ENCODE measurements at places on chromosomes 1 and 21.

GRCh38 chr1:55868026-55868425 lies 652.9 kb upstream of the USP24 start:
- peak; percentile 36 for DNase-seq

DNA sequence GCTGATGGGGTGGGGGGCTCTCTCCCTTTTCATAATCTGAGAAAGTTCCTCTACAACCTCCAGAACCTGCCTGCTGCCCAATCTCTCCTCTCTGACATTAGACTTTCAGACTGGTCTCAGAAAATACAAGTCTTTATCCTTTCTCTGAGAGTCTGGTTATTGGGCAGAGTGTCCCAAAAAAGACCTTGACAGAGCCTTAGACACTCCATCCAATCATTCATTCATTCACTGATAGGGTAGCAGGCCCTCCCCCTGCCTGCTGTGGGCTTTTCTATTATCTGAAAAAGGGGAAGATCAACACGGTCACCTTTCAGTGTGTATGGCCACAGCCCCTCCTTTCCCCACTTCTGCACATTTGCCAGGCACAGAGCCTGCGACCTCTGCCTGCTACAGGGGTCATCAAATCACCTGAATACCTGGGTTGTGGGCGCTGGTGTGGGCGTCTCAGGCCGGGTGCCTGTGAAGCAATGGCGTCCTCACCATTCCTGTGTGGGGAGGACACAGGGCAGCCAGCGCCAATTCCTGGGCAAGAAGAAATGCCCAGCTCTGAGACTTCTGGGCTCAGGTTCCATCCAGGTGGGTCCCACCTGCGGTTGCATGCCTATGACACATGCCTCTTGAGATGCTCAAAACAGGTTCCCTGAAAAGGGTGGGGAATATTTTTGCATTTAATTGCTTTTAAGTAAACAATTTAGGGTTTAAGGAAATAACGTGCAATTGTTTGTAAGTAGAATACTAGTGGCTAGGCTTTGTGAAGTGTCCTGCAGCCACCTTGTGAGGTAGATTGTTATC lies 52.8 kb downstream of the ELK4 start:
- no peak for DNase-seq

DNA sequence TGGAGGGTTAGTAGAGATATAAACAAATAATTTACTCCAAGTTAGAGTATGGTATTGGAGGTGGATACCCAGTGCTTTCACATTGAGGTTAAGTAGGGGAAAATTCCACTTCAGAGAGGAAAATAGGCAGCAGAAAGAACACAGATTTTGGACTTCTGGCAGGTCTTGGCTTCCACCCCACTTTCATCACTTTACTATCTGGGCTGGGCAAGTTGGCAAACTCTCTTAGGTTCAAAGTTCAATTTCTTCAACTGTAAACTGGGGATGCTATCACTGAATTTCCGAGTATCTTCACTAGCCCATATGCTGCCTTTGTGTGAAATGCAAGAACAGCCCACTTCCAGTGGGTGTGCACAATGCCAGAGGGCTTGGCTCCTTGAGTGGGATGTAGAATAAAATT lies 214.9 kb downstream of the GABPA start:
- DNase-seq = no peak

DNA sequence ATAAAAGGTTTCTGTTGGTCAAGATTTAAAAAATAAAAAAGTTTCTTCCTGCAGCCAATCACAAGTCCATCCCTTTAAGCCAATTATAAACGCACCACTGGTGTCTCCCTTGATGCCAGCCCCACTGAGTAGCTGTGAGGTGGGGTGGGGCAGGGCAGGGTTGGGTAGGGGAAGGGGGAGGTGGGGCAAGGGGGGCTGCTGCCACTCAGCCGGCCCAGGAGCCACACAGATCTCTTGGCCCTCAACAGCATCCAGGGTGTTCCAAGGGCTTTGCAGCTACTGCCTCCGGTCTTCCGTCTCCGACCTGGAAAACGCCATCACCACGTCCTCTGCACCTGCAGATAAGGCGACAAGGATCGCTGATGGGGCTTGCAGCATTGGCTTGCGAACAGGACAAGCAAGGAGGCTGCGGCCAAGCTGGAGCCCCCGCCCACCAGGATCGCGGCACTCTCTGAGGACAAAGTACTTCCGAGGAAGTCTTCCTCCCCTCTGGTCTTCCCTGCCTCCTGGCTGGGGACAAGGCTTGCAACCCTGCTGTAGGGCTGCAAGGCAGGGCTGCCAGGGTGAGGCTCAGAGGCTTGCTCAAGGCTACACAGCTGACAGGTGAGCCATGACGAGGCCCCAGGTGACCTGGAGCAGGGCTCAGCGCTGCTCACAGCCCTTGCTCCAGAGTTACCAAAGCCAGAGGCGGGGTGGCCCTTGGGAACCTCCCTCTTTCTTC lies 26.8 kb upstream of the CLSTN1 start:
- no peak for DNase-seq

GRCh38 chr1:63413394-63413793 lies 46.0 kb downstream of the ALG6 start:
- DNase-seq = no peak

GRCh38 chr1:59552007-59552406 lies 255.1 kb downstream of the FGGY start:
- DNase-seq = no peak

- no peak for DNase-seq
These were observed 418.9 kb upstream of the PRMT6 start for GRCh38 chr1:106637566-106637965.

DNA sequence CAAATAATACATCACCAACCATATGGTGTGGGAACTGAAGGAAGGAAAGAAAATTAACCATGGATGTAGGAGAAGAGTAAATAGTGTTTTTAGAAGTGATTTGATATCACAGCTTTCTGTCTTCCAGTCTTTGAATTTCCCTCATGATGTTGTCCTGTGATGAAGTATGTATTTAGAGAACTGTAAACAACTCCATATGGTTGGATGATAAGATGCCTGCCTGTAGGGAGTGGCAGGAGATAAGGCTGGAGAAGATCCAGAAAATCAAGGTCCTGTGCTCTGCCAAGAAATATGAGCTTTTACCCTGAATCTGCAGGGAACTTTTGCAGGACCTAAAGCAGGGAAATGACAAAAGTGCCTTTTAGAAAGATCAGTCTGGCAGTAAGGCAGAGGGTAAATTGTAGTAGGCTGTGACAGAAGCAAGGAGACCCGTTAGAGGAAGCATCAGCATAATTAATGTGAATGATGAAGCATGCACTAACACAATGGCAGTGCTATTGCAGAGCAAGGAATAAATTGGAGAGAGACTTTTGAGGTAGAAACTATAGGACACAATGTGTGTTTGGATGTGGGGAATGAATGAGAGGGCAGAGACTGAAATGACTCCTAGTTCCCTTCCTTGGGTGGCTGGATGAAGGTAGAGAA lies 21.9 kb downstream of the CEPT1 start:
- peak; percentile 19 for DNase-seq

DNA sequence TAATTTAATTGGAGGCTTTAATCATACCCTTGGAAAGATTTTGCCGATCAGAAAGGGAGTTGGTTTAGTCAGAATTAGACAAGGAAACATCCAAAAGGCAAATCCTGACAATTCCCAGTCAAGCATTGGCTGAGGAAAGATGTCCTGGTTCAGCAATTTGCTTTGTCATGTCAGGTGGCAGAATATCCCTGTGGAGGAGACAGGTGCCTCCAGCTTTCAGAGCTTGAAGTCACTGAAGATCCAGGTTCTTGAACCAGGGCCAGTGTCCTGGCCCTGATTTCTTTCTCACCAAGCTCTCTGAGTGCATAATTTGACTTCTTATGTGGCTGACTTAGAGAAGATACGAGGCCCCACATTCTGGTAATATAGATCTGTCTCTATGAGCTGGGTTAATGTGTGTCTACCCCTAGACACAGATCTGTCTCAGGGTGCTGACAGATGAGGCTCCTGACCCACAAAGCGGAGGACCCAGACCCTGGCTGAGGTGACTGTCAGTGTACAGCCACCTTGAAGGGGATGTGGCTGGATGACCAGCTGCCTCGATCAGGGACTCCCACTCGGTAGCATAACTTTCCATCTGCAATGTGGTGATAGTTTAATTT lies 118.9 kb downstream of the HHAT start:
- no peak for DNase-seq

- no peak for DNase-seq
These were observed 32.5 kb downstream of the CDKN2C start for GRCh38 chr1:51002516-51002915.

DNA sequence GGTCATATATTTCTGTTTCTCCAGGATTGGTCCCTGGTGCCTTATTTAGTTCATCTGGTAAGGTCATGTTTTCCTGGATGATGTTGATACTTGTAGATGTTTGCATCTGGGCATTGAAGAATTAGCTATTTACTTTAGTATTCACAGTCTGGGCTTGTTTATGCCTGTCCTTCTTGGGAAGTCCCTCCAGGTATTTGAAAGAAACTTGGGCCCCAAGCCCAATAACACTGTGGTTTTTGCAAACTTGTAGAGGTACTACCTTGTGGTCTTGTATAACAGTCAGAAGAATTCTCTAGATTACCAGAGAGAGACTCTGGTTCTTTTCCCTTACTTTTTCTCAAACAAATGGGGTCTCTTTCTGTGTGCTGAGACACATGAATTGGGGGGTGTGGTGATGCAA lies 251.4 kb upstream of the B3GALT2 start:
- no peak for DNase-seq

DNA sequence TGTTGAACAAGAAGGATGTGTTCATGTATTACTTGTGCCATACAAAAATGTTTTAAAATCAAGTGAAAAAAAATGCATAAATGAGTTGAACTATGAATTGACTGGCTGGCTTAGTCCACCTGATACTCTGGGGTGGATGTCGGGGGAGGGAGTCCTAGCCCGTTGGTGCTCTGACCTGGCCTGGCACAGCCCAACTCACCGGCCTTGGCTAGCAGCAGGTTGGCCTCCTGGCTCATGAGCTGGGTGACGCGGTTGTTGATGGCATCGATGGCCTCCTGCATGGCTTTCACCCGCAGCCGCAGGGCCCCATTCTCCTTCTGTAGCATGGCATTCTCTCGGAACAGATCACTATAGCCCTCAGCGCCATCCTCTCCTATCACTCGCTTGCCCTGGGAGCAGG lies 21.6 kb downstream of the KIF21B start:
- DNase-seq = no peak

DNA sequence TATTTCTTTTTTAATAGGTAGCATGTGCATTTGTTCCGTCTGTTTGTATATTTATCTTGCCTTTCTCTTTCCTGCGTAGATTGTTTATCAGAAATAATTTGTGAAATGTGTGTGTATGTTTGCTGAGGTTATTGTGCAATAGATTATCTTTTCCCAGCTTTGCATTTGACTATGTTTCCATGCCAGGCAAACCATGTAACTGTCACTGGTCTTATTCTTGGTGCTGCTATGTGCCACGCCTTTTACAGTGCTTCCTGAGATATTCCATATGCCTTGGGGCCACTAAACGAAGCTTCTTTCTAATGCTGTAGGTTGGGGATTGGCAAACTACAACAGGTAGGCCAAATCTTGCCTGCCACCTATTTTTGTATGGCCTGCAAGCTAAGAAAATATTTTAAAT lies 598.8 kb downstream of the PLPP3 start:
- no peak for DNase-seq

Data from NCI-H1092 treated with DMSO at 0.1 percent for 48 hours (cell line).